ENCODE measurements at places on chromosomes 12 and 14.

- no peak for DNase-seq
These were observed 204.3 kb downstream of the KIF26A start for GRCh38 chr14:104342435-104343293.

DNA sequence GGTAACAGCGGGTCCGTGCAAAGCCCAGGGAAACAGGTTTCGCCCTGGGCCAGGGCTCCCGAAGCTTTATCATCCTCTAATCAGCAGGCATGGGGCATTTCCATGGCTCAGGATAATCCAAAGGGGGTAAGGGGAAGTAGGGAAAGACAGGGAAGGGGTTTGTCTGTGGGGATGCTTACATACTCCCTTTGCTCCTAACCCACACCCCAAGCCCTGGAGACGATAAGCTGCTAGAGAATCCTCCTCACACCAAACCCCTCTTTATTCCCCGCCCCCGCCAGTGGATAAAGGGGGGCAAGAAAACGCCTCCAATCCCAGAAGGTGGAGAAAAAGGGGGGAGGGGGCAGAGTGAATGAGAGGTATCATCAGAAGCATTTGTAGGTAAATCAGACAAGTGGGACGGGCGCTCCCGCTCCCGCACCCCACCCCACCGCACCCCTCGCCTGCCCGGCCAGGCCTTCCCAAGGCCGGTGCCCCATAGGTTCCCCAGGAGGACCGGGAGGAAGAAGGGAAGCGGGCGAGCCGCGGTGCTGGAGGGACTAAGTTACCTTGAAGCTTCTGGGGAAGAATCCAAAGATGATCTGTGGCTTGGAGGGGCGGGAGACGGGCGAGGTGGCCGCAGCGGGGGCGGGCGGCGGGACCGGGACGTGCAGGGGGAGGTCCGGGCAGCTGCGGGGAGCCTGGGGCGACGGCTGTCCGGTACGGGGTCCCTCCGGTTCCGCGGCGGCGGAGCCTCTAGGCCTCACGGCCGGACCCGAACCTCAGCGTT is 762 bp downstream of the PPP2R5E start:
- no peak for DNase-seq

GRCh38 chr12:103948746-103949406 is 16.8 kb upstream of the TDG start:
- no peak for DNase-seq

GRCh38 chr12:109540526-109541412 is 32.5 kb downstream of the MMAB start:
- DNase-seq = no peak

DNA sequence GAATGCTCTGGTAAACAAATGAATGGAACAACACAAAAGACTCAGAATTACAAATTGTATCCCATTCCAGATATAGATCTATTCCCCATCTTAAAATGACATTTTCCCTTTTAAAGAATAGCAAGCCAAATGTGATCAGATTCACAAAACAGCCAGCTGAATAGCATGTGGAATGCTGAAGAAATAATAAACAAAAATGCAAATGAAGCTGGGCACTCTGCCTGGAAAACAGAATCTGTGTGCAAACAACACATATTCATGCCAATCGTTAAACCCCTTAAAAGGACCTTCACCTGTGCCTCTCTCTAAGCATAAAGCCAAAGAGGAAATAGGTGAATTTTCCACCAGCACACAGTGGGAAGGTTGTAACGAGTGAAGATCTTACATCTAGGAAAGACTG is 67.9 kb upstream of the PDZRN4 start:
- DNase-seq = no peak

DNA sequence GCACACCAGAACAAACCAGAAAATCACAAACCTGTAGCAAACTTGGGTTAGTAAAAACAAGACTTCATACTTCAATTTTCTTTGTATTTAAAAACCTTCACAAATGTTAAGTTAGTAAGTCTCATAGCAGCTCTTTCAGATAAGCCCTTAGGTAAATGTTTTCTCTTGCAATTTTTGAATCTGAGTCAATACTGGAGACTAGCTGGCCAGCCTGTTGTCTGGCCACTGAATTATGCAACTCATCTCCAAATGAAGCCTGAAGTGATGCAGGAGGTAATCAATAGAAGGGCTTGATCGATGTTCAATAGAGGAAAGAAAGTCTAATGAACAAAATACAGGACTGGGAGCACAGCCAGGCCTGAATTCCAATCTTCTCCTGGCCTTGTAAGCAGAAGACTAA is 465.2 kb downstream of the LRIG3 start:
- no peak for DNase-seq

GRCh38 chr14:101898416-101898815 is 66.0 kb upstream of the DYNC1H1 start:
- no peak for DNase-seq

GRCh38 chr12:46268583-46269428 is at the start of gene SLC38A1:
Gene SLC38A1, minus strand, starts transcription at chr12:46269043. Its CDS starts 29,243 bp downstream, at chr12:46239800.
- peak; percentile 55 for DNase-seq

DNA sequence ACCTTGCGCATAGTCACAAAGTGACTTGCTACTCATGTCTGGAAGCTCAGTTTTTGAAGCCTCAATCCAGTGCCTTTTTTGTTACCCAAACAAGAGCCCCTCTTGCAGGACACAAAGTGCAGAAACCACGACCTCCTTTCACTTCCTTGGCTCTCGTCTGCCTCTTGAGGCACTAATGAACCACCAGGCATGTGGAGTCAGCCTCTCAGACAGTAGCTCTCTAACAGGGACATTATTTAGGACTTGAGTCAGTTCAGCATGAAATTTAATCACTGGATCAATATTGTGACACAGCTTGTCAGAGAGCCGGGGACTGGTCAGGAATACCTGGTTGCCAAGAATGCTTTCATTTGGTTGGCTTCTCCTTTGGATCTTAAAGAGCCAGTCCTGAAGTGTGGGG is 46.7 kb downstream of the HSPB8 start:
- no peak for DNase-seq

DNA sequence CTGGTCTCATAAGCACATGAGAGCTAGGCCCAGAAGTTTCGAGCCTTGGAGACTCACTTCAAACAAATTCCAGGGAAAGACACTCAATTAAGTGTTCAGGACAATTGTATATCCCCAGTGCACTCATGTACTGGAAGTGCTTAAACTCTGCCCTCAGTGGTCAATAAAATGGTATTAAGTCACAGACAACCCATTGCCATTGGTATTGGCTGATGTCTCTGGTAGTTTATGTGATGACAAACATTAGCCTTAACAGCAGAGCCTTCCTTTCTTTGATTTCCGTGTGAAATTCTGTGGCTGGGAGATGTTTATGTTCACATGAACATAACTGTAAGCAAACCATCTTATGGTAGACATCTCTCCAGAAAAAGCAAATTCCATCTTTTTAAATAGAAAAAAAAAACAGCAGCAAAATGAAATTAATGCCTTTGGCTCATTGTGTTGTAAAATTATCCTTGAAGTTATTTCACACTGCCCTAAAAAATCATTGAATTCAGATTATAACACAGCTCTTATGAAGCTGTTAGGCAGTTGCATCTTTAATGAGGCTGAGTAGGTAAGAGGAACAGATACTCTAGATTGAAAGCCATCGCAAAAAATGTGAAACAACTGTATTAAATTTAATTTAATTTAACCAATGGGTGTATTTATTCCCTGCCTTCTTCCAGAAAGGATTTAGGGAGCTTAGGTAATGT is 216.2 kb upstream of the PLEKHG7 start:
- DNase-seq = no peak

- DNase-seq = no peak
These were observed 24.3 kb upstream of the OR6J1 start for GRCh38 chr14:22668417-22668816.

- DNase-seq = no peak
These were observed 30.4 kb downstream of the NUAK1 start for GRCh38 chr12:106108185-106108835.

DNA sequence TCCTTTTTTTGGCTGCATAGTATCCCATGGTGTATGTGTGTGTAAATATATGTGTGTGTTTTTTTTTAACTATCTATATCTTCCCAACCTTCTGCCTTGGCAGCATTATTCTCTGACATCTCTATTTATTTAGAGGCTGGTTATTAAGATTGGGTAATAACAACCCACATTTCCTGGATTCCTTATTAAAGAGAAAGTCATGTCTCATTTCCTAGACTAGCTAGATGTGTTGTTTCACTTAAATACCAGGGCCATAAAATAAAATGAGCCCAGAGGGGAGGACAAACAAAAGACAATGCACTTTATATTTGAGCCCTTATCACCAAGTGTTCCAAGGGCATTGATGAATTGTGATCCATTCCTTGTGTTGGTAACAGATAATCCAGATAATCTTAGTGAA is 169.1 kb downstream of the SLC5A8 start:
- DNase-seq = no peak

DNA sequence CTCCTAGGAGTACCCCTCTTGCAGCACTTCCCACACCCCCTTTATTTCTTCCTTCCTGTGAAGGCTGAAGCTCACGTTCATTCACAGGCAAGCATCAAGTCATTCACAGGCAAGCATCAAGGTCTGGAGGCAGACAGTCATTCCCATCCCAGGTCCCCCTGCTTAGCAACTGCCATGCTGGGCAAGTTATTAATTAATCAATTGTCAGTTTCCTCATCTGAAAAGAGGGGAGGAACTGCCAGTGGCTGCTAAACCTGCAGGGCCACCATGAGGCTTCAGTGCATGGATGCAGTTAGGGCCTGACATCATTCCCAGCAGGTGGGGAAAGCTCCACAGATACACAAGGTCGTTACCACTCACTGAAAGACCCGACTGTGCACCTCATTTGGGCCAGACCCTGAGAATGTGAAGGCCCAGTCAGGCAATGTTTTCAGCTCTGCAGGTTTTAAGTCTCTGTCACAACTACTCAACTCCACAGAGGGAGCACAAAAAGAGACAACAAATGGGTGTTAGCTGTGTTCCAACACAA is 85.0 kb upstream of the GPR68 start:
- no peak for DNase-seq

DNA sequence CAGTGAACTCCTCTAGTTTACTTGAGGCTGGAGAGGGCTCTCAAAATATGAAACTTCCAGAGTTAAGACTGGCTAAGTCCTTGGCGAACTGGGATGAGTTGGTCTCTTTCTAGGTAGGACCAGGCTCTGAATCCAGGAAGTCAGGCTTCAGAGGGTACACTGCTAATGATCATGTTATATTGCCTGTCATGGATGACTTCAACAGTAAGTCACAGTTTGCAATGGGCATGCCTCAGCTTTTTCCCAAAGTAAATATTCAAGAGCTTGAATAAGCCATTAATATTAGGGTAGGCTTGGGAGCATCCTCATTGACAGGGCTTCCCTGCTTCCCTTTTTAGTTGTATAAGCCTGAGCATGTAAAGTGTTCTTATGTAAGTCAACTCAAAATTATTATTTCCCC is 61.7 kb upstream of the PTHLH start:
- no peak for DNase-seq

DNA sequence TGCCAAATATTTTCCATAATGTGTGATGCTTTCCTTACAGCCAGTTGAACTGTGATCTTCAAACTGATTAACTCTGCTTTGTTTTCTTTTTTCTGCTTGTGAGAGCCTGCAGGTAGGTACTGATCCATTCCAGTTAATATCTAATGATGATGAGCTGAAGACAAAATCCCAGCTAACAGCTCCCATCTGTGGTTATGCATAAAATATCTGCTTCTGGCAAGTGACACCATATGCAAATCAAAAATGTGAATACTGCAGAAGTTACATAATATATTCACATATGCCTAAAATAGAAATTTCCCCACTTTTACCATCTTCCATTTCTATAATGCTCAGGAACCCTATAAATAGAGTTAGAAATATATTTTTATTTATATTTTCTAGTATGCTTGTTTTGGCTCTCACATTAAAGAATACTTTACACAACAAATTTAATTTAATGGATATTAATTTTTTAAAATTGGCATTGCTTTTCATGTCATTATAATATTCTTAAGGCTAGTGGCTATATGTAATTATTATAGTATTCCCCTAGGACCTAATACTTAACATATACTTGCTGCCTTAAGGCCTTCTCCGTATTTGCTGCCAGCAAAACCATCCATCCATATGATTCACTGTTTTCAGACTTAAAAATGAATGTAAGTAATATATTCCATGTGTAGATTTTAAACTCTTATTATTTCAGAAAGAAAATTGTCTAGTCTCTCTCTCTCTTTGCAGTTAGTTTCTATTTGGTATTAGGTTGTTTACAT is 83.8 kb downstream of the CCER1 start:
- DNase-seq = no peak

- no peak for DNase-seq
These were observed 42.7 kb upstream of the CDKN3 start for GRCh38 chr14:54354096-54354495.

- no peak for DNase-seq
These were observed 10.7 kb downstream of the PRH1 start for GRCh38 chr12:10873378-10873777.

DNA sequence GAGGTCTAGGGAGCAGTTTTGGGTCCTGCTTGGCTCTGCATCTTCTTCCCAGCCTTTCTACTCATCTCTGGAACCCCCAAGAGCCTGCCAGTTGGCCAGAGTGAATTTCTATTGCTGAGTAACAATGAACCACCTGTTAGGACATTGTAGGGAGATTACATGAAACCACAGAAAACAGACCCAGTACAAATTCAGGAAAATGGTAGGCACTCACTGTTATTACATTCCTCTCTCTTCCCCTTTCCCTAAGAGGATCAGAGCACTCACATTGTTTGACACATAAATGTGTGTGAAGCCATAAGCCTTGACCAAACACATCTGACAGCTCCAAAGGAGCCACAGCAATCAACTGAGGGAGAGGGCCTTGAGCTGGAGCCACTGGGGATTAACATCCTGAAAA is 216.1 kb downstream of the TMEM132D start:
- no peak for DNase-seq

DNA sequence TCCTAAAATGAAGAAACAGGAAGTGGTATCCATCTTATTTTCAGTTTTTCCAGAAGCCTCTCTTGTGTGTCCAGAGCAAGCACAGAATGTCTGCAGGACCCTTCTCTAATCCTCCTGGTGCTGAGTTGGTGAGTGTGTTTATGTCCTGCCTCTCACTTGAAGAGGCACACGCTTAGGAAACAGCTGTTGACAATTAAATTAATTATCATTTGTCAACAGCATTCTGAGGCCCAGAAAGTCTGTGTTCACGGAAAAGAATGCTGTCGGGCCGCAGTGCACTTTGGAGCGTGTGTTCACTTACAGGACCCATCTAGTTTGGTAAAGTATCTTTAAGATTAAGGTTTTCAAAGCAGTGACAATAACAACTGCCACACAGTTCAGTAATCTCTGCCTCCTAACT is 70.5 kb downstream of the LMNTD1 start:
- no peak for DNase-seq

- DNase-seq = no peak
These were observed 37.7 kb downstream of the C12orf50 start for GRCh38 chr12:87991483-87991882.

DNA sequence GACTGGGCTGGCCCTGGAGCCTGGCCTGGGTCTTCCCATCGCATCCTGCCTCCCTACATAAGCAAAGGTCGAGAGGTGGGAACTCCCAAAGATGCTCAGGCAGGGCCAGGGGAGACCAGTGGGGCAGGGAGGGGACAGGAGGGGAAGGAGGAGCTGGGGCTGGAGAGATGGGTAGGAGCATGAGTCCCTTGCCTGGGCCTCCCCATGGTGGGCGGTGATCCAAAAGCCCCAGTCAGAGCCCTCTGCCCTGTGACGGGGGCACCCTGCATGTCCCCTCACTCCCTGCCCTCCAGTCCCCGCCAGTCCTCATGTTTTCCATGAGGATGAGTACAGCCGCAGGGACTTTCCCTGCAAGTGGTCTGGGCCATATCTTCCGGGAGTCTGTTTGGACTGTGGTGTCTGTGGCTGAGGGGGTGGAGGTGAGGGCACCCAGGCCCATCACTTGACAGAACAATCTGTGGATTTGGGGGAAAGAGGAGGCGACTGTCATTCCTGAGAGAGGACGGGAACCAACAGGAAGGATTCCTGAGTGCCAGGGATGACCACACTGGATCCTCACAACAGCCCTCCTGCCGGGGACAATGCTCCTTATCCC is 9.3 kb downstream of the BDKRB2 start:
- DNase-seq = no peak

All from epithelial cell of prostate (primary cell).